Osteoblast (primary cell): ENCODE measurements at places on chromosomes 7 and 10. TPM values are rescaled to one million over a fixed set of nuclear protein-coding genes. Genes with fewer than 3 reads are reported as not detected.
A peak's percentile ranks its signal among the peaks of the same experiment; 100 is the strongest.

The GDF2 gene
- total RNA-seq = not detected in 2 replicates

The RARRES2 gene
- 18.3 and 26.1 TPM in 2 replicates for total RNA-seq

DNA sequence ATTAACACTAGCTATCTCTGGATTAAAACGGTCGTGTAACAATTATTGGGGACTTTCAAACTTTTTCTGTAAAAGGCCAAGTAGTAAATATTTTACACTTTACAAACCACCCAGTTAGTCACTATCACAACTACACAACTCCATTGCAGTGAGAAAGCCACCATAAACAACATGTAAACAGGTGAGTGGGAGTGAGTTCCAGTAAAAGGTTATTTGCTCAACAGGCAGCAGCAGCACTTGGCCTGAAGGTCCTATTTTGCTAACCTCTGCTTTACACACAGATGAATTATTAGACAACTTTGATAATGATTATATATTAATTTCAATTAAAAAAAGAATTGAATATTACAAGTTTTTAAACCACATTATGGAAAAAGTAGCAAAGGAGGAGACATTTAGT is 15.8 kb upstream of the AGMO start:
- H3K36me3 ChIP-seq = no peaks in the 10 kb centered on the region
- no peaks in the 10 kb centered on the region for H3K27me3 ChIP-seq
- H3K4me1 ChIP-seq = no peaks in the 10 kb centered on the region
- DNase-seq = no peak

- no peaks in the 10 kb centered on the region for H3K36me3 ChIP-seq
- H3K4me1 ChIP-seq = no peaks in the 10 kb centered on the region
- no peaks in the 10 kb centered on the region for H3K27me3 ChIP-seq
- no peak overlapping the region for H3K27ac ChIP-seq
- H3K4me3 ChIP-seq = no peak overlapping the region
- DNase-seq = peak; percentile 42
Measured at GRCh38 chr10:12826800-12827372, 174.6 kb downstream of the CCDC3 start.

The FZD8 gene
- 15.2 and 21.8 TPM in 2 replicates for total RNA-seq

GRCh38 chr10:52540479-52540984 is 226.5 kb downstream of the DKK1 start:
- DNase-seq = no peak
- H3K4me1 ChIP-seq = peaks cover 10% of the 10 kb centered on the region
- no peak overlapping the region for H3K4me3 ChIP-seq
- no peaks in the 10 kb centered on the region for H3K36me3 ChIP-seq
- H3K27ac ChIP-seq = no peak overlapping the region

- H3K36me3 ChIP-seq = peaks cover 68% of the 10 kb centered on the region
- H3K4me3 ChIP-seq = no peak overlapping the region
- H3K27me3 ChIP-seq = no peaks in the 10 kb centered on the region
- H3K4me1 ChIP-seq = no peaks in the 10 kb centered on the region
Measured at GRCh38 chr7:5333121-5334045, 50.6 kb downstream of the SLC29A4 start.

GRCh38 chr10:129605266-129605985 is 138.4 kb downstream of the MGMT start:
- no peaks in the 10 kb centered on the region for H3K36me3 ChIP-seq
- no peaks in the 10 kb centered on the region for H3K27me3 ChIP-seq
- H3K4me3 ChIP-seq = peak overlapping the region; percentile 15
- no peak for DNase-seq
- no peaks in the 10 kb centered on the region for H3K4me1 ChIP-seq

- peaks cover 52% of the 10 kb centered on the region for H3K4me1 ChIP-seq
- peaks cover 22% of the 10 kb centered on the region for H3K36me3 ChIP-seq
- H3K27me3 ChIP-seq = no peaks in the 10 kb centered on the region
- peak; percentile 100 for DNase-seq
- H3K27ac ChIP-seq = no peak overlapping the region
Measured at GRCh38 chr7:2527505-2528467, 8.2 kb downstream of the LFNG start.

DNA sequence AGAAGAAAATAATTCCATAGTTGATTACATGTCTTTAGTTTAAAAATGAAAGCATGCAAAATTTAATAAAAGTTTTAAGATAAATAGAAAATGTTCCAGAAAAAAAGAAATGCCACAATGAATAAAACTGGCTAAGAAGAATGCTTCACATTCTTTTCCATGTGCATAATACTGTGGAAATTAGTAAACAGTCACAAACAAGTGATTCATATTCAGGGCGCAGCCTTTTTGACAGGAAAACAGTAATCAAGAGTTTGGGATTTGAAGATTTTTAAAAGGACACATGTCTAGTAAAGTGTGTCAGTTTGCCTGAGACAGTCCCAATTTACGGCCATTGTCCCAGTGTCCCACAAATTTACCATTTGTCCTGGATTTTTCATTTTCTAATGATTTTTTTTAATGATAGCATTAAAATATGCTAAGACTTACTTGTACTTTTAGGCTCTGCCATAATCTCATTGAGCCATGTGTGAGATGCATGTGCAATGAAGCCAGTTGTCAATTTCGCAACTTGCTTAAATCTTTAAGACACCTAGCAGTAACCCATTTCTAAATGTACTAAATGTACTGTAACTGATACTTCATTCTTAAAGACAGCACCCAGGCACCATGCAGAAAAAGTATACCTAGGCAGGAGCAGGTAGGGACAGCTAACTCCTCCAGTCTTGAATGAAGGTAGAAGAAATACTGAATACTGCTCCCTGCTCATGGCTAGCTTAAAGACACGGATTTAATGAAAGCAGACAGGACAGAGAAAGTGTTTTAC is 46.9 kb downstream of the ZNF438 start:
- DNase-seq = peak; percentile 11
- no peaks in the 10 kb centered on the region for H3K27me3 ChIP-seq
- H3K27ac ChIP-seq = peak overlapping the region; percentile 74
- peaks cover 33% of the 10 kb centered on the region for H3K4me1 ChIP-seq

- H3K4me1 ChIP-seq = no peaks in the 10 kb centered on the region
- H3K36me3 ChIP-seq = no peaks in the 10 kb centered on the region
- H3K4me3 ChIP-seq = no peak overlapping the region
- no peak overlapping the region for H3K27ac ChIP-seq
Measured at GRCh38 chr7:31478721-31479120, 35.2 kb upstream of the ITPRID1 start.

DNA sequence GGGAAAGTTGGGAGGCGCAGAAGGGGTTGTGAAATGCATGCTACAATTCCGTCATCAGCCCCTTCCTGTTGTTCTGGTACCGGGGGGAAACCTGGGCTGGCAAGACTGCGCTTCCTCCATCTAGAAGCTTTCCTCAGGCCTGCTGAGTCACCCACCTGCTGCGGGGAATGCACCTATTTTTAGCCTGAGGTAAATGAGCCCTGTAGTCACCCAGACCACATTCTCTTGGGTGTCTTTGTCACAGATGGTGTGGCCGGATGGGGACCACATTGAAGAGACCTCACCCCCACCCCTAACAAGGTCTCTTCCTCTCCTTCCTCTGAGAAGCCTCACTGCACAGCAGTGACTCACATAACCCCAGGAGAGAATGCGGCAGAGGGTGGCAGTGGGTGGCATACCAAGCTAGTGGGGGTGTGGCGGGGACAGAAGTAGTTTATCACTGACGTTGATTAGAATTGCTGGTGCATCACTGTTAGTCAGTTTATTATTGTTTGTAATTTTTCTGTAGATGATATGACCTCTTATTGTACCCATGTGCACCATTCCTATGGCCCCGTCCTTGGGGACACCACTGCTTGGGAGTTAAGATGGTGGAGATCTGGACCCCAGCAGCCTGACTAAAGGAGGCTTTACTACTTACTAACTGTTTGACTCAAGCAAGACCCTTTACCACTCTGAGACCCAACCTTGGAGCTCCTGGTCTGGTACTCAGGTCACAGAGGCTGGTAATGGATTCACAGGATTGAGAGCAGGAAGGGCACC is 83.0 kb upstream of the DUSP5 start:
- H3K36me3 ChIP-seq = no peaks in the 10 kb centered on the region
- H3K27me3 ChIP-seq = no peaks in the 10 kb centered on the region
- H3K27ac ChIP-seq = peak overlapping the region; percentile 1
- DNase-seq = no peak
- H3K4me3 ChIP-seq = no peak overlapping the region
- H3K4me1 ChIP-seq = peaks cover 40% of the 10 kb centered on the region

GRCh38 chr10:36602374-36602773 is 523.0 kb upstream of the ANKRD30A start:
- DNase-seq = peak; percentile 88
- H3K4me3 ChIP-seq = no peak overlapping the region
- no peak overlapping the region for H3K27ac ChIP-seq
- no peaks in the 10 kb centered on the region for H3K36me3 ChIP-seq

DNA sequence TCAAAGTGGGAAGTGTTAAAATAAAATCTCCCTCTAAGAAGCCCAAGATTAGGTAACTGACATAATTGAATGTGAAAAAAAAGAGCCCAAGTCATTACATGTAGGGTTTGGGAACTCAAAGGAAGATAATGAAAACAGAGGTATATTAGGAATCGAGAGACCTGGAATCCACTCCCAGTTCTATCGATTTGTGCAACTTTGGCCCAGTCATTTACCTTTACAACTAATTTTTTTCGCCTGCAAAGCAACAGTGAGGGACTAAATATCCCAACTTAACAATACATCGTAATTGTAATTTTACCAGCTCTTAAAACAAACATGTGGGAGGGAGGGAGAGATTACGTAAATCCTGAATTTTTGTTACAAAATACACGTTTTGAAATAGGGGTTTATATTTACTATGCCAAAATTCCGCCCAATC is 1.4 kb downstream of the MINDY3 start:
- no peak for DNase-seq
- peaks cover 12% of the 10 kb centered on the region for H3K4me1 ChIP-seq
- peak overlapping the region; percentile 98 for H3K4me3 ChIP-seq
- H3K27me3 ChIP-seq = peaks cover 3% of the 10 kb centered on the region
- H3K36me3 ChIP-seq = no peaks in the 10 kb centered on the region

- peak overlapping the region; percentile 63 for H3K4me3 ChIP-seq
- no peaks in the 10 kb centered on the region for H3K27me3 ChIP-seq
- peaks cover 30% of the 10 kb centered on the region for H3K4me1 ChIP-seq
- no peaks in the 10 kb centered on the region for H3K36me3 ChIP-seq
- DNase-seq = no peak
Measured at GRCh38 chr7:82559193-82559805, 115.7 kb upstream of the CACNA2D1 start.

GRCh38 chr7:94906065-94906851 is 1.1 kb upstream of the PPP1R9A start:
- no peak for DNase-seq
- no peaks in the 10 kb centered on the region for H3K36me3 ChIP-seq
- peaks cover 6% of the 10 kb centered on the region for H3K4me1 ChIP-seq
- H3K27ac ChIP-seq = no peak overlapping the region

The NCF1 gene
- total RNA-seq = under 0.01 TPM in 1 of 2 replicates, not detected in the other
